Retina (tissue), 1 donor: ENCODE measurements at places on chromosomes 2 and 18.

- DNase-seq: no peak
Measured at GRCh38 chr2:84939426-84940087, 31.4 kb upstream of the KCMF1 start.

DNA sequence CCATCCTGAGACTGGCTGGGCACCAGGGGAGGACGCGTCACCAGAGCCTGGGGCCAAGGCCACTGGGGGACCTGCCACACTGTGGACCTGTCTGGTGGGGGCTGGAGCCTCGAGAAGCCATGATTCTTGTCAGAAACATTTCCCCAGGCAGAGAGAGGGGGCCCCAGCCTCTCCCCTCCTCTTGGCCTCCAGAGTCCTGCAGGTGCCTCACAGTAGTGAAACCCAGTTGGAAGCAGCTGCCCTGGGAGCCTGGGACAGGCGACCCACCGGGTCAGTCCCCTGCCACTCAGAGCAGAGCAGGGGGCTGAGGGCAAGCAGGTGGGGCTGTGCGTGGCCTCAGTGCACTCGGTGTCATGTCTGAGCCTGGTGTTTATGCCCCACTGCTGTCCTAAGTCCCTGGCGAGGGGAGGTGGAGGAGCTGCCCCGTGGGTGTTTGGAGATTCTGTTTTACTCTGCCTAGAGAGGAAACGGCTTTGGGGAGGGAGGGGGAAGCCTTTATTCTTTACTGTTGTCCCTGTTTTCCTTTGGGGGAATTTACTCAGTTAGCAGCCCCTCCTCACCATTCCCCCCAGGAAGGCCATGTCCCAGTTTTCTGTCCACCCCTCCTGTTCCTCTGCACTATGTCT is 7.7 kb downstream of the OXER1 start:
- DNase-seq: peak; percentile 52

- no peak for DNase-seq
Measured at GRCh38 chr2:182917924-182918323, 51.5 kb upstream of the FRZB start.

- peak; percentile 10 for DNase-seq
Measured at GRCh38 chr2:61426267-61426897, 44.5 kb downstream of the USP34 start.

- DNase-seq: no peak
Measured at GRCh38 chr18:75393721-75394120, 33.8 kb downstream of the SMIM21 start.
